Iris pigment epithelial cell (primary cell): ENCODE measurements at places on chromosomes 3 and 15.

DNA sequence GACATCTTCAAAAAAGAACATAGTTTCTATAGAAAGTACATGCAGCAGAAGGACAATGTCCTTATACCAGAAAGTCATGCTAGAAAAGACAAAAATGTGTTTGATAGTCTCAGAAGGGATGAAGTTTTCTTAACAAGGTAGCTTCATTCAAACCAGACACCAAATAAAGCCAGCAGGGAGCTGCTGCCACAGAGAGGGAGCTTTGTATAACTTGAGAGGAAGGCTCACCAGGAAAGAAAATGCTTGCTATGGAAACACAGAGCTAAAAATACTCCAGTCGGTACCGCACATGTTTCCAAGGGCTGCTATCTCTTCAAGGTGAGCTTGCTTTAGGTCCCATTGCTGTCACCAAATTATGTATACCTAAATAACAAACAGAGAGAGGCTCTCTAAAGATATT lies 1074.8 kb upstream of the ALCAM start:
- peak; percentile 14 for DNase-seq

- DNase-seq = peak; percentile 92
These were observed 48.2 kb upstream of the PHLDB2 start for GRCh38 chr3:111810909-111811308.

- peak; percentile 54 for DNase-seq
These were observed at the start of gene SPRED1 for GRCh38 chr15:38252481-38253350. TSS of gene SPRED1 (plus strand) at chr15:38252836. CDS start at chr15:38253186, 350 bp downstream.

- DNase-seq = no peak
These were observed 165.4 kb upstream of the DCBLD2 start for GRCh38 chr3:99066863-99067262.

DNA sequence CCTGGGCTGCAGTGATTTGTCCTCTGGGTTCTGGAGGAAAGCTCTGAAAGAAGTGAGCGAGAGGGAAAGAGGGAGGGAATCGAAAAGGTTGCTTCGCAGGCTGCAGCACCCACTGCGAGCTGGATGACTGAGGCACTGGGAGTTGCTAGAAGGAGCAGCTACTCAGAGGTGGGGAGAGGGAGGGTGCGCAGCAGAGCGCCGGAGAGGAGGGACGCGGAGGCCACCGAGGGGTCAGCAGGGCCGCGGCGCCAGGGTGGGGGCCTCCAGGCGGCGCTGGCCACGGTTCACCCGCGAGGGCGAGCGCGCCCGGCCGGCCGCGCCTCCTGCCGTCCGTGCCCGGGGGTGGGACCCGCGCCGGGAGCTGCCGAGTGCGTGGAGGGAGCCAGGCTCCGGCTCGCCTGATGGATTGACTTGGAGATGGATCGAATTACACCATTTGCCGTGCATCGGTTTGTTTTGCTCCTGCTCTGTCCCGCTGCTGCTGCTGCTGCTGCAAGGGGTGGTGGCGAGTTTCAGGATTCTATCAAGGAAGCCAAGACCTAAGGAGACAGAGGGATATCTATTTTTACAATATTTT lies at the start of gene SEMA6D:
SEMA6D (plus strand) TSS at position 470 of the 577 bp plus-strand sequence. CDS start 42,294 bp downstream, outside the sequence.
- DNase-seq = peak; percentile 65

DNA sequence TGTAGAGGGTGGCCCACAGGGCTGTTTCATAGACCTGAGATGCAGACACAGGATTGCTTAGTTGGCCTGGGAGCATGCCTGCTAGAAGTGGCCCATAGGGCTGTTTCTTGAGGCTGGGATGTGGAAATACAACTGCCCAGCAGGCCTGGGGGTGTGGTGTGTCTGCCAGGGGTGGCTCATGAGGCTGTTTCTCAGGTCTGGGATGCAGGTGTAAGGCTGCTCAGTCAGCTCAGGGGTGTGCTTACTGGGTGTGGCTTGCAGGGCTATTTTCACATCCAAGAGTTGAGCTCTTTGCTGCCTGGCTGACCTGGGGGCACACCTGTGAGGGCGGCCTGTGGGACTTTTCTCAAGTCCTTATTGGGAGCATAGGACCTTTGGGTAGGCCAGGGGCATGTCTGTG lies 131.3 kb downstream of the DOCK3 start:
- no peak for DNase-seq

GRCh38 chr3:151085889-151086483 lies 522 bp downstream of the MED12L start:
- no peak for DNase-seq

DNA sequence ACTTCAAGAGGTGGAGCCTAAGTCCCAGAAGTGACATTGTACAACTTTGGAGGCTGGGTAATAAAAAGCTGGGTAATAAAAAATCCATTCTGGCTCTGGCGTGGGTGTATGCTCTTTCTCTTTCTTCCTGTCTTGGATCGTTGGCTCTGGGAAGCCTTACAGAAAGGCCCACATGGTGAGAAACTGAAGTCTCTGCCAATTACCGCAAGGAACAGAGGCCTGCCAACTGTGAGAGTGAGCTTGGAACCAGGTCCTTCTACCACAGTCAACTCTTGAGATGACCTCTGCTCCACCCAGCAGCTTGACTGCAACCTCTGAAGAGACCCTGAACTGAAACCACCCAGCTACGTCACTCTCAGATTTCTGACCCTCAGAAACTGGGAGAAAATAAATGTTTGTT lies 51.0 kb downstream of the NR2F2 start:
- DNase-seq = no peak
